ENCODE measurements at places on chromosomes 4 and X.
A peak's percentile ranks its signal among the peaks of the same experiment; 100 is the strongest.

DNA sequence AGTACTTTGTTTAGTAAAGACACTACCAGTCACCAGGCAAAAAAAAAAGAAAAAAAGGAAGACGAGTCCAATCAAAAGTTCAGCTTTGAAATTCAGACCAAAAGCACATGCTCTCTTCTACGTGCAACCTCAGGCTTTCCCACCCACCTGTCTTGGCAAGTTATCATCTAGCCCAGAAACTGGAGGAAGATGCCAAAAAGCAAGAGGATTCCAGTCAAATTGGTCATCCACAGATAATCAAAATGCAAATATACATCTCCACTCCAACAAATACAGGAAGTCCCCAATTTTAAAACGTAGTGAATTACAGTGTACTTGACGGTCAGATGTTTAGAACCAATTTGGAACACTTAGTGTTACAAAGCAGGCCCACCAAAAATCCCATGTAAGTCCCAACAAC is 96.5 kb downstream of the PALLD start:
- no peak for DNase-seq

- no peak for DNase-seq
Observed at GRCh38 chr4:99885063-99885664, 9.1 kb downstream of the LAMTOR3 start.

GRCh38 chrX:133610056-133610455 is 194.8 kb upstream of the GPC4 start:
- no peak for DNase-seq

DNA sequence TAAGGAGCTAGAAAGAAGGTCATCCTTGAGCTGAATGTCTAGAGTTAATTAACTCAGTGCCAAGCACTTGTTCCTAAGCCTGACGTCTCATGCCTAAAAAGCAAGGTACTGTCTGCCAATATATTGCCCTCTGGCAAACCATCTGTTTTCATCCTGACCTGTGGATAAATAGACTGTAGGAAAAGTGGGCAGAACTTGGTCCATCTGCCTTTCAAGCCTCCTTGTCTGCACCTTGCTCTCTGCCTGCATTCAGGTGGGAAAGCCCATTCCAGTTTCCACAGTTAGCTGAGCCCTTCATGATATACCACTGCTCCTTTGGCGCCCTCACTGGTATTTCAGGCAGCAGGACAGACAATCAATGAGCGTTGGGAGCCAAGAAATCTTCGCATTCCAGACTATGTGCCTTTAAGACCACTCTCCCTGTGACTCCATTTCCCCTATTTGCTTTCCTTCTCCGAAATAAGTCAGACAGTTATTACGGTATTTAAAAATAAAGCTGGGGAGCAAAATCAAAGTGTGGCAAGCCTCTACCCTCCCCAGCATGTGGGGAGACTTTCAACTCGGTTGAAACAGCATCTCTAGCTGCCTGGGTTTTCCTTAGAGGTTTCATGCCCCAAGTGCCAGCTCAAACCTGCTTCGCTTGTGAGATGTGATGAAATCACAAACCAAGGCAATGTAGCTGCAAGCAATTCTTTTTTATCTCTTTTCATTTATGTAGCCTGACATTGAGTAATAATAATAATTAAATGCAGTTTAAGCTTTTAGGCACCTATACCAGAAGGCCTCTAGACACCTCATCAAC is 2.5 kb upstream of the CCDC149 start:
- DNase-seq, result no peak

DNA sequence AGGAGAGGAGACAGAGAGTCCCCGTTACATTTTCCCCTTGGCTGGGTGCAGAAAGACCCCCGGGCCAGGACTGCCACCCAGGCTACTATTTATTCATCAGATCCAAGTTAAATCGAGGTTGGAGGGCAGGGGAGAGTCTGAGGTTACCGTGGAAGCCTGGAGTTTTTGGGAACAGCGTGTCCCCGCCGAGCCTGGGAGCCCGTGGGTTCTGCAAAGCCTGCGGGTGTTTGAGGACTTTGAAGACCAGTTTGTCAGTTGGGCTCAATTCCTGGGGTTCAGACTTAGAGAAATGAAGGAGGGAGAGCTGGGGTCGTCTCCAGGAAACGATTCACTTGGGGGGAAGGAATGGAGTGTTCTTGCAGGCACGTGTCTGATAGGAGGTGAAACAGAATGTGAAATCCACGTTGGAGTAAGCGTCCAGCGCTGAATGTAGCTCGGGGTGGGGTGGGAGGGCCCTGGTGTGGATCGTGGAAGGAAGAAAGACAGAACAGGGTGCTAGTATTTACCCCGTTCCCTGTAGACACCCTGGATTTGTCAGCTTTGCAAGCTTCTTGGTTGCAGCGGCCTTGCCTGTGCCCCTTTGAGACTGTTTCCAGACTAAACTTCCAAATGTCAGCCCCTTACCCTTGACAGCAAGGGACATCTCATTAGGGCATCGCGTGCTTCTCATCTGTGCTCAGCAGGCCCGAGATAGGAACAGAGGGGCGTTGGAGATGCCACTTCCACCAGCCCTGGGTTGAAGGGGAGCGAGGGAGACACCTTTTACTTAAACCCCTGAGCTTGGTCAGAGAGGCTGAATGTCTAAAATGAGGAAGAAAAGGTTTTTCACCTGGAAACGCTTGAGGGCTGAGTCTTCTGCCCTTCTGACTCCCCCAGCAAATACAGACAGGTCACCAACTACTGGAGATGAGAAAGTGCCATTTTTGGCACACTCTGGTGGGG is 2.7 kb downstream of the SHOX start:
- no peak for DNase-seq

DNA sequence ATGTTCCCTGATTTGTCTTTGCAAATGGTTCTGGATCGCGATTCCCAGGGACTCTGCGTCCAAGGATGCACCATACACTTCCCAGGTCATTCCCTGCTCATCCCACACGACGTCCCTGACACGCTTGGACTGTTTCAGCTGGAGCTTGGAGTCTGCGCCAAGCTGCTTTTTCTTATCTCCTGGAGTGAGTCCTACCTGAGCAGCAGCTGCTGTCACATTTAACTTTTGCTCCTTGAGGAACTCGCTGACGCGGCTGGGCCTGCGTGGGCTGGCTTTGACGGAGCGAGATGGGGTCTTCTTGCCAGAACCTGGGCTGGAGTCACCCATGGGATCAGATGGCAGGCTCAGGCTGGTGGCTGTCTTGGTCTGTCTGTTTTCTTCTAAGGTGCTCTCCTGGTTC is 59.6 kb downstream of the GPRIN3 start:
- no peak for DNase-seq

- DNase-seq, result peak; percentile 48
Observed at GRCh38 chr4:159401791-159402380, 299.0 kb downstream of the RAPGEF2 start.

Measured in PC-9 (cell line).